HFFc6 (cell line): ENCODE measurements at places on chromosomes 7 and 10.

DNA sequence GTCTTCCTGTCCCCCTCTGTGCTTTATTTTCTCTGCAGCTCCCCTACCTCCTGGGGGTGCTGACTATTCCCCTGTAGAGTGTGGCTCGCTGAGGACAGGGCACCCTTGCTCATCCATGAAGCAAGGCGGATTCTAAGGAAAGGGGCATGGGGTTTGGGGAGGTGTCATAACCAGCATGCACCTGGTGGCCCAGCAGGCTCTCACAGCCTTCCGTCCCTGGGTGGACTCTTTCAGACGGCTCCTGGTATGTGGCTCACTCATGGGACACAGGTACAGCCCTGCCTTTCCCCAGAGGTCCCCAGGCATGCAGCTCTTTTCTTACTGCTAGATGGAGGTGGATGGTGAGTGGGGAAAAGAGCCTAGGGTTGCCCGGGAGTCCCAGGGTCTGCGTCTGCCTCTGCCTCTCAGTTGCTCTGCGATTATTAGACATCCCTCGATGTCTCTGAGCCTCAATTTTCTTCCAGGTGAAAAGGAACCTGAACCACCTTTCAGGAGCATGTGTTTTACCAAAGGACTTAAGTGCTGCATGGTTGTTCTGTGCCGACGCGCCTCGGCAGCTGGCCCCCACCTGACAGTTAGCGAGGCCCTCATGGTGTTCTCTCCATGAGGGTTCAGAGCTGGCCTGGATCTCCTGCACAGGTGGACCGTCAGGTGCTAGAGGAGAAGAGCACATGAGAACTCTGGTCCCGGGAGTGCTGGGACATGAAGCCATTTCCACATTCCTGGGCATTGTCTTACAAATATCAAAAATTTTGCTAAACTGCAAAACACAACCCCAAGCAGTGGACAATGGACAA is 172.5 kb upstream of the SHH start:
- no peak for DNase-seq

- no peak for DNase-seq
Measured at GRCh38 chr7:102216573-102217314, 69.9 kb upstream of the SH2B2 start.

DNA sequence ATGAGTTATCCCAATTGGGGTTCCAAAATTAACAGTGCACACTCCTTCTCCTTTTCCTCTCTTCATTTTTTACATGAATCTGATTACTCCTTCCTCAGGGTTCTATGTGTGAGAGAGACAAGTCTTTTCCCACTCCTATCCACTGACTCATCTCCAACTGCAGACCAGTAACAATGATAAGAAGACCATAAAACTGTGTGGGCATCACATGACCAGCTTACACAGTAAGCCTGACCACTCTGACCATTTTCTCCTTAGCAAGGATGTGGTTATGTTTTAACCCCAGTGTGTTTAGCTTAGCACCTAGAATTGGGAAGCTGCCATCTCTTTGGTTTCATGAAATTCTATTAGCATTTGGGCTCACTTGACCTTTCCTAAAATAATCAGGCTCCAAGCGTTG is 145.0 kb upstream of the CALCR start:
- peak; percentile 15 for DNase-seq

DNA sequence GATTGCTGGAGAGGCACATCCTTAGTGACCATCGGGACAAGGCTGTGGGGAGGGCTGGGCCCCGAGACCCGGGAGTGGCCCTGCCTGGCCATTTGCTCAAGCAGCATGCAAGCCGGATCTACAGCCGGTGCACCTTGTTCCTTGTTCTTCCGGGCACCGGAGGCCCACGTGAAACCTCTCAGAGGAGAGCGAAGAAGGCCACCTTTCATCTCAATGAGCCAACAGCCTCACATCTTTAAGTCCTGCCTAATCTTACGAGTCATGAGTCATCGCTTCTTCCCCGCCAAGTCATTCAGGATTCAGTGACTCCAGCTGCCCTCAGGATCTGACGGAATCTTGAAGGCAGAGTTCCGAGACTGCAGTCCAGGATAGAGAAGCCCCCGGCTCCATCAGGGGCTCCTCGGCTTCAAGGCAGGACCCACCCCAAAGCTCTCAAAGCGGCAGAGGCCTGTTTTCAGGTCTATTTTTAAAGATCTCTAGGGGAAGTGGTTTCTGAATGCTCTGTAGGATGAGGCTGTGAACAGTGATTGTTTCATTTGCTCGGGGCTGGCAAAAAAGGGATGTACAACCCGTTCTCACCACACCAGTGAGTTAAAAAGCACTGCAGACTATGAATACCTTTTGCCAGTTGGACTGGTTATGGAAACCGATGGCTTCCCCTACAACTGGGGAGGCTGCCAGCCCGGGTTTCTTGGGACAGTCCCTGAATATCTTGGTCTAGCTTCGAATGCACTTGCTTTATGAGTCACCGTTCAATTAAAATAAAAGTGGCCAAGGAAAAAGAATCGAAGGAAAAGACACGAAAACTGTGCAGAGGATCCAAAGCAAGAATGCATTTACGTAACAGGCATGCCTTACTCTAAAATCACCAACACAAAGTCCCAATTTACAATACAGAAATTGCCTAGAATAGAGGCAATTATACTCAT is 57.2 kb upstream of the ECHDC3 start:
- peak; percentile 16 for DNase-seq

DNA sequence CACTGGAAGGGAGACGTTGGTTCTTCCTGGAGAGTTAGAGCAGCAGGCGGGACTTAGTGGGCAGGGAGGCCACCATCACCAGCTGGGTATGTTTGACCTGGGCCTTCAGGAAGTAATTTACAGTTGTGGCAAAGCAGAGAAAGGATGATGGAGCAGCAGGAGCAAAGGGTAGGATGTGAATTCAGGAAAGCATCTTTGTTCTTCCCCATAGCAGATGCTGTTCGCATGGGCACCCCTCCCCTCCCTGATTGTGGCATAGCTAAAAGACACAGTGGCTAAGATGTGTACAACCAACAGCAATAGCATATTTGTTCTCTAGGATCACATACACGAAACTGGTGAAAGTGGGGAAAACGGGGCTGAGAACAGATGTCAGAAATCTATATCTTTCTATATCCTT is 56.3 kb upstream of the ITPRID1 start:
- DNase-seq = no peak

DNA sequence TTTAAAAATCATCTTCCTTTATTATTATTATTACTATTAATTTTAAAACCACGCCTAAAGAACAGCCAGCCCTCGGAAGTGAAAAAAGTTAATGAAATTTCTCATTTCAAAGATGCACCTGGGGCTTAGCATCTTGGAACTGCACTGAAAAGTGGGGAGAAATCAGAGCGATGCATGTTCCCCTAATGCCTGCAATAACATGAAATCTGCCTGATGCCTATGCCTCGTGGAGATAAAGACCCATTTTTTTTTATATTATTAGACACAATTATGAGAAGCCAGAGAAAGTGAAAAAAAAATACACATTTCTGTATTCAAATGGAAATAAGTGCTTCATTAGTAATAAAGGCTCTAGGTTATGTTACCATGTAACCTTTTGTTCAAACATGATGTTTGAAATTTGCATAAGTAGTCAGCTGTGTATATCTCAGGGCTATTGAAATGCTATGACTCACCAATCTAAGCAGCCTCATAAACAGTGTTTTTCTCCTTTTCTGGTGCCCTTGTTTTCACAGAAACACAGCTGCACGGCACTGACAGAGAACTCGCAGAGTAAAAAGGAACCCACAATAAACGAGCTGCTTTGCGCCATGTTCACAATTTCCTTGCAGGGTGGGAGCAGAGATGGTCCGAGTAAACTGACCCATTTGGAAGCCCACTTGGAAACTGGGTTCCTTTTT is 175.8 kb upstream of the PRKCQ start:
- DNase-seq = peak; percentile 67

DNA sequence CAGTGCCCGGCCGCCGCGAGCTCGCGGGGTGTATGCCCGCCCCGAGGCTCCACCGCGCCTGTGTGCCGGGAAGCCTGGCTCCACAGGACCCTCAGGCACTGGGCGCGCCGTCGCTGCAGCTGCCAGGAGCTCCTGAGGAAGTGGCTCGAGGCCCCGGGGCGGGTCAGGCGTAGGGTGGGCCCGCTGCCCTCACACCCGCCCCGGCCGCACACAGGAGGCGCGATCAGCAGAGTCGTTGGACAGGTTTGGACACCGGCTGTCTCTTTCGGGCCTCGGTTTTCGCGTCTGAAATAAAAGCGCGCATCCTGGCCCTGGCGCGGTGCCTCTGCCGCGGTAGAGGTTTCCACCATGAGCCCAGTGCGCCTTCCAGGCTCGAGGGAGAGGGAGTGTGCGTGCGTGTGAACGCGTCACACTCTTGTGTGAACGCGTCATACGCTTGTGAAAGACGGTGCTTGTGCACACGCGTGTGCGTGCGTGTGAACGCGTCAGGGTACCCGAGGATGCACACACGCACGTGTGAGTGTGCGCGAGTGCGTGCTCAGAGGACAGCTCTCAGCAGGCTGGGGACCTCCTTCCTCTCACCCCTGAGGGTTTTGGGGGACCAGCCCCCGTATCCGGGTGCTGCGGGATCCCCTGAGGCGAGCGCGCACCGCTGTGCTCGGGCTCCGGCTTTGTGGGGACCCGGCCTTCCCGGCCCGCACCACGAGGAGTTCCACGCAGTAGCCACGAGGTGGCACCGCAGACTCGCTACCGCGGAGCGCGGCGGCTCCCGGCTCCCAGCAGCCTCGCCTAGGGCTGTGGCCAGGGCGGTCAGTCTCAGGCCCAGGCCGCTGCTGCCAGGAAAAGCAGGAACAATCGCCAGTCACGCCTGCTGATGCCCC is 83.8 kb downstream of the BMS1 start:
- peak; percentile 70 for DNase-seq

GRCh38 chr7:27098578-27099451 is 3.0 kb upstream of the HOXA1 start:
- no peak for DNase-seq

DNA sequence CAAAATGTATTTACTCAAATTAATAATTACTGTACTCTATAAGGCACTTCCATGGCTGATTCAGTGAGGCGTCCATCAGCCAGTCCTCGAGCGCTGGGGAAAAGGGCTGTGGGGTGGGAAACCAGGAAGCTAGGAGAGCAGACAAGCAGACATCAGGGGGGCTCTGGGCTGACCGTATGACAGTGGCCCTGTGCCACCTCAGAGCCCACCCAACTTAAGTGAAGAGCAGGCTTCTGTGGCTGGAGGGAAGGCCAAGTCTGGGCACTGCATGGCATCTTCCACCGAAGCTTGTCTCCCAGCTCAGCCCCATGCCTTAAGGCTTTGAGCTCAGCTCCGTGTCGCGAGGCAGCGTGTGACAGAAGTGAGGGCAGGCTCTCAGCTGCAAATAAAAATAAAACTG is 464.5 kb upstream of the ZMIZ1 start:
- DNase-seq = no peak

DNA sequence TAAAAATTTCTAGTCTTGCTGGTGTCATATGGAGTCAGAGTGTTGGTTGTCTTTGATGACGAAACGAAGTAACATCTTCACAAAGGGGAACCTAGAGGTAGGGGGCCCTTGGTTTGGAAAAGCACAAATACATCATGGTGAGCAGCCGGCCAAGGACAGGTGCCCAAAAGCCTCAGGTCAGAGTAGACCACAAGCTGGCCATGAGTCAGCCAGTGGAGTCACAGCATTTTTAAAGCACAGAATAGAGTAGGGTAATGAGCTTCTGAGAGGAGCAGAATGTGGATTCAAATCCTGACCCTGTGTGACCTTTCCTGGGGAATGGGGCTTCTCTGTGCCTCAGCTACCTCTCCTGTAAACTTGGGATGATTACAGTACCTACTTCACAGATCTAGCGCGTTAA is 5.3 kb downstream of the CAMK2B start:
- no peak for DNase-seq

GRCh38 chr7:123580406-123581161 is 21.0 kb upstream of the ASB15 start:
- DNase-seq = peak; percentile 35

DNA sequence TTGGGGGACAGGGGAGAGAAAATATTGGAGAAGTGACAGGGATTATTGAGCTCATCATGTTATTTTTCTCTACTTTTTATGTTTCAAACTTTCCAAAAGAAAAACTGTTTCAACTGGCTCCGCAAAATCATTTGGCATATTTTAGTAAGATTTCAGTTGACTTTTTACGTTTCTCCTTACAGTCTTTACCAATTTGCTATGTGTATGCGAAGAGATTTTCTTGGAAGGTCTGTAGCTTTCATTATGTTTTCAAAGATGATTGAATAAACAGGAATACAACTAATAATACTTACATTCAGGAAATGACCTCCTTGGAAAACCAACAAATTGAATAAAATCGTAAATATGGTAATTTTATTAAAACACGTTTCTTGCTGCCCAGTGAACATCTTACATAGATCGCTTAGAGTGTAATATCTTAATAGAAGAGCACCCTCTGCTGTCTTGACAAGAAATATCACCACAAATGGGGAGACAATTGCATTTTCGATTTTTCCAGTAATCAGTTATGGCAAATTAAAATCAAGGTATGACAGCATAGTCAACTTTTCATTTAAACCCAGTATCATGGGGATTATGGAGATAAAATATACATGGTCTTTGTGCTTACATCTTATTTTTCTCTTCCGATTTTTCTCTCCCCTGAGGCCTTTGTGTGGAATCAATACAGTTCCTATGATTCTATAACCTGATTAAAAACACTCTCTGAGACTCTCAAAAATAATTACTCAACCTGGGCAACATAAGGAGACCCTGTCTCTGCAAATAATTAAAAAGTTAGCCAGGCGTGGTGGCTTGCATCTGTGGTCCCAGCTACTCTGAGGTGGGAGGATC is 43.1 kb downstream of the MBL2 start:
- peak; percentile 34 for DNase-seq

DNA sequence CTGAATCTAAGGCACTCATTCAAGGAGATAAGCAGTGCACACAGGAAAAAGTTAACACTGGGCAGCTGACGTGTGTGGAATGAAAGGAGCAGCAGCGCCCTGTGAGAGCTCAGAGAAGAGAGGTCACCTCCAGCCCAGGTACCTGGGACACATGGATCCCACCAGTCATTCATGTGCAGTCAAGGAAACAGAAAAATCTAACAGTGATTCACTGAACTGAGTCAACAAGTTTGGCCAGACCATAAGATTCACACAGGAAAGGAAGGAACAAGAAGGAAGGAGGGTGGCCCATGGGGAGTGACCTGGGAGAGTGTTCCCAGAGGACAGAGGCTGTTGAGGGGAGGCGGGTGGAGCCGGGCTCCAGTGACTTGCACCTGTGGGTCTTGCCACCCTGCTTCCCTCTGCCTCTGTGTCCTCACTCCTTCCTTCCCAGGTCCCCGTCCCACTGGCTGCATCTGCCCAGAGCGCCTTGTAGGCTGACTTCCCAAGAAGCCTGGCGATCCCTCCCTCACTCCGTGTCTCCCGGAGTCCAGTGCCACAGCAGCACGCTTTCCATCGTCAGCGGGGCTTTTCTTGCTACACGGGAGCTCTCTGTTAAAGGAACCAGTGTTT is 27.7 kb downstream of the RNF32 start:
- no peak for DNase-seq

DNA sequence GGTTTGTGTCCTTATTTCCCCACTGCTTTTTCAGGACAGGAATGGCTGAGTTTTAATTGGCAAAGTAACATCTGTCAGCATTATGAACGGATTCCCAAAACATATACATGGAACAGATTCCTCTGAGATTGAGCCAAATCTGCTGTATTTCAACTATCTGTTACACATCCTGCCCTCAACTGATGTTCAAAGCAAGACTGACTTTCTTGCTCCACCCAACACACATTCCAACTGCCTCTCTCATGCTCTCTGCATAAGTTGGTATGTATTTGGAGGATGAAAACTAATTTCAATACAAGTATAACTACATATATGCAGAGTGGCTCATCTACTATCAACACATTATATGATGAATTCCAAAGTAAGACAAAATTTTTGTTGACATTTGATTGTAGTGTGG is 342.2 kb downstream of the GATA3 start:
- no peak for DNase-seq

GRCh38 chr10:101120884-101121653 is 10.0 kb upstream of the TLX1 start:
- no peak for DNase-seq
